T-helper 17 cell (primary cell): ENCODE measurements at places on chromosomes 4 and X. TPM values are rescaled to one million over a fixed set of nuclear protein-coding genes. Genes with fewer than 3 reads are reported as not detected.

GRCh38 chr4:1239950-1240307 is 9.0 kb downstream of the CTBP1 start:
- peak; percentile 3 for DNase-seq

- DNase-seq = no peak
Observed at GRCh38 chr4:118388606-118389005, 35.8 kb upstream of the PRSS12 start.

DNA sequence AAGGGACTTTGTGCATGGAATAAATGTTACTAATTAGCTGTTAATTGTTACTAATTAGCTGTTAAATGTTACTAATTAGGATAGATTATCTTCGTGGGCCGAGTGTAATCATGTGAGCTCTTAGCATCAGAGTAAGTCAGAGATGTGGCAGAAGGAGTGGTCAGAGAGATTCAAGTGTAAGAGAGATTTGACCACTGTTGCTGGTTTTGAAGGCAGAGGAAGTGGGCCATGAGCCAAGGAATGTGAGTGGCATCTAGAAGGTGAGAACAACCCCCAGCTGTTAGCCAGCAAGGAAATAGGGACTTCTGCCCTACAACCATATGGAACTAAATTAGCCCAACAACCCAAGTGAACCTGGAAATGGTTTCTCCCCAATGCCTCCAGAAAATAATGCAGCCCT is 28.2 kb downstream of the ODAPH start:
- no peak for DNase-seq

DNA sequence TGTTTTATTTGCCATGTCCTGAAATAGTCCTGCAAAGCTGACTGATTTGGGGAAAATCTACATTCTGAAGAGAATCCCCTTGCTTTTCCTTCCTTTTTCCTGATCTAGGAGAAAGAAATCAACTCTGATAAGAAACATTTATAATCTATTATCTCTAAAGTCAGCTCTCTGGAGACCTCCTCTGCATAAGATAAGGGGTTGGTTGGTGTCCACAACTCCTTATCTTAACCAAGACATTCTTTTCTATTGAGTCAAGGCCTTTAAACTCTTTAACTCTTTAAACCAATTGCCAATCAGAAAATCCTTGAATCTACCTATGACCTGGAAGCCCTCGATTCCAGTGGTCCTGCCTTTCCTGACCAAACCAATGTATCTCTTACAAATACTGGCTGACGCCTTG is 373.6 kb upstream of the RASGEF1B start:
- DNase-seq = no peak

GRCh38 chrX:41616935-41617334 is 71.8 kb upstream of the GPR34 start:
- no peak for DNase-seq

DNA sequence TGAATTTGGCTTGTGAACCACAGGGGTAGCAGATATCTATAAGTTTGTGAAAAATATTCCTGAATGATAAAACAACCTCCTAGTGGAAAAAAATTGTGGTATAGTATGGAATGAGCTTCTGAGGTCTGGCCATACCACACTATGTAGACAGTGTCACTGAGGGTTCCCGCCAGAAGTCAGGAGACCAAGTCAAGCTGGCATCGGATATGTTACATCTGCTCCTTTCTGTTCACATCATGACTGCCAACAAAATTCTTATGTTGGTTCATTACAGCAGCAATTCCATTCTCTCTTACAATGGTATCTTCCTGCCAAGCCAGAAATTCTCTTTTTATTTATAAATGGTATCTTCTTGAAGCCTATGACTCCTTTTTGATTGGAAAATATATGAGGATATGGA is 273.0 kb downstream of the PPP3CA start:
- DNase-seq = no peak

DNA sequence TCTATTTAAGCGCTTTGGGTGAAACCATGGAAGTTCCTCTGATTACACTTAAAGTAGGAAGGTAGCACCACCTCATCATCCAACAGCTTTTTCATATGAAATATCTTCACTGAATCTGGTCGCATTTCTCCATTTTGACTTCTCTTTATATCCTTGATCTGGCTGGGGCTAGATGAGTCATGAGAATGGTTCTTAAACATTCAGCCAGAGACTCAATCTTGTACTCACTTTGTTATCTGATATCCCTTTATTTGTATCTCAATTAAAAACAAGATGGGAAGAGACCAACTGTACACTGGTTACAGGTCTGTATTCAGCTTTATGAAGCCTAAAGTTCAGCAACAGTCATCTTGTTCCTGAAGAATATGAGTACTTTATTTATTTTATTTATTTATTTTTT is 84.9 kb downstream of the CBLL2 start:
- DNase-seq = no peak

DNA sequence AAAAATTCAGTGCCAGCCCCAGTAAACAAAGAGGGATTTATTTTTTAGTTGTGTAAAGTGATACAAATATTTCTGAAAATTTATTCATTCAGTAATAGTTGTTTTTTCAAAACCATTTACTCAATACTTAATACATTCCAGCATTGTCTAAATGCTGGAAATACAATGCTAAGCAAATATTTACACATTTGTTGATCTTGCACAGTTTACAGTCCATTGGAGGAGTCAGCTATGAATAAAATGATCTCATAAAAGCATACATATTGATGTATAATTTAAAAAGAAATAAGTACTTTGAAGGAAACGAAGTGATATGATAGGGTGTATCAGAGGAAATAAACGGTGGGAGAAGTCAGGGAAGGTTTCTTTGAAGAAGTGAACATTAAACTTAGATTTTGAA is 1942.1 kb upstream of the ADGRL3 start:
- no peak for DNase-seq

- no peak for DNase-seq
Observed at GRCh38 chr4:155907556-155907955, 4.1 kb downstream of the TDO2 start.

DNA sequence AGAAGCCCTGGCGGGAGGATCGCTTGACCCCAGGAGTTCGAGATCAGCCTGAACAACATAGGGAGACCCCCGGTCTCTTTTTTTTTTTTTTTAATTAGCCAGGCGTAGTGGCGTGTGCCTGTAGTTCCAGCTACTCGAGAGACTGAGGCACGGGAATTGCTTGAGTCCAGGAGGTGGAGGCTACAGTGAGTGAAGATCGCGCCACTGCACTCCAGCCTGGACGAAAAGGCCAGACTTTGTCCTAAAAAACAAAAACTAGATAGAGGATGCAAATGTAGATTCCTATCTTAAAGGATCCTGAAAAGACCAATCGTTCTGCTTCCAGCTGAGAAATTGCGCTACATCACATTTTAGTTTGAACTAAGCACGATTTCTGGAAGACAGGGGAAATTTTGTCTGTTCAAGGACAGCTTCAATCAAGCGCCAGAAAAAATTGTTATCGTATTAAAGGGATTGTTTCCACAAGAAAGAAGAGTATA is 627 bp upstream of the HSD17B11 start:
- no peak for DNase-seq

Gene UGT2B28
- total RNA-seq = not detected

Gene KIF4A
- total RNA-seq = 0.23 TPM

Gene CTAG1A
- not detected for total RNA-seq

Gene AR
- total RNA-seq = 0.22 TPM
